ENCODE measurements at places on chromosomes 7 and 10.

GRCh38 chr10:103872137-103872931 lies 17.0 kb upstream of the SH3PXD2A start:
- DNase-seq = no peak

- DNase-seq = peak; percentile 87
Observed at GRCh38 chr10:69780077-69780476, 21.6 kb upstream of the COL13A1 start.

DNA sequence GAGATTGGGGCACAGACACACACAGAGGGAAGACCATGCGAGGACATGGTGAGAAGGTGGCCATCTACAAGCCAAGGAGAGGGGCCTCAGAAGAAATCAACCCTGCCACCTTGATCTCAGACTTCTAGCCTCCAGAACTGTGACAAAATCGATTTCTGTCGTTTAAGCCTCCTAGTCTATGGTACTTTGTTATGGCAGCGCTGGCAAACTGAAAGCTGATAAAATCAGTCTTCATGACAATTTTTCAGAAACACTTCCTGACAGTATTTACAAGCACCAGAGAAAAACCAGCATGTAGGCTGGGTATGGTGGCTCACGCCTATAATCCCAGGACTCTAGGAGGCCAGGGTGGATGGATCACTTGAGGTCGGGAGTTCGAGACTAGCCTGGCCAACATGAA lies 4.2 kb downstream of the PARP12 start:
- no peak for DNase-seq

DNA sequence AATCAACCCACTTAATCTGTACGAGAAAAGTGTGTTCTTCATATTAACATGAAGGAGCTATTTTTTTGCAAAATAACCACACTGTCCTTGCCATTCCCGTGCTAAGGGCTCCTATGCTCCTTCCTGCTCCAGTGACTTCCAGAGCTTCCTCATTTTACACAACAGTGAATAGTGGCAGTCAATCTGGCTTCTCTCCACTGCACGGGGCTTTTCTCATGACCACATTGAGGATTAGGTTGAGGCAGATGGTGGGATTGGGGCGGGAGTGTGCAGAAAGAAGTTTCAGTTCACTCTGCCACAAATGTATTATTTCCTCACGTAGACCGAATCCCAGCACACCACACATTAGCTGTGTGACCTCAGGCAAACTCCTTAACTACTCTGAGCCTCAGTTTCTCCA lies 235.1 kb downstream of the ARHGAP12 start:
- no peak for DNase-seq

- no peak for DNase-seq
Observed at GRCh38 chr7:132504071-132504470, 72.2 kb downstream of the PLXNA4 start.

GRCh38 chr7:152521420-152522337 lies 85.9 kb upstream of the KMT2C start:
- no peak for DNase-seq

DNA sequence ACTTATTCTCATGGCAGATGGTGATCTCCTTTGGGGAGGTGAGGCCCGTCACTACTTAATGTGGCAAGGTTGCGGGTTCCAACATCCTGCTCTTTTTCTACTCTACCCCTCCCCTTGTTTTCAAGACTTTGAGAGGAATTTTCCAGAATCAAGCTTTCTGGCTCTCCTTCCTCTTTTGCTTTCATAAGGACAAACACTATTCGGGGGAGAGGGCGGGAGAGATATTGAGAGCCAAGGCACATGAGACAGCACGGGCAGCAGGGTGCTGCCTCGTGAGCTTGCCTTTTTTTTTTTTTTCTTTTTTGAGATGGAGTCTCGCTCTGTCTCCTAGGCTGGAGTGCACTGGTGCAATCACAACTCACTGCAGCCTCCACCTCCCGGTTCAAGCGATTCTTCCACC lies 6.9 kb upstream of the PFKFB3 start:
- DNase-seq = no peak

DNA sequence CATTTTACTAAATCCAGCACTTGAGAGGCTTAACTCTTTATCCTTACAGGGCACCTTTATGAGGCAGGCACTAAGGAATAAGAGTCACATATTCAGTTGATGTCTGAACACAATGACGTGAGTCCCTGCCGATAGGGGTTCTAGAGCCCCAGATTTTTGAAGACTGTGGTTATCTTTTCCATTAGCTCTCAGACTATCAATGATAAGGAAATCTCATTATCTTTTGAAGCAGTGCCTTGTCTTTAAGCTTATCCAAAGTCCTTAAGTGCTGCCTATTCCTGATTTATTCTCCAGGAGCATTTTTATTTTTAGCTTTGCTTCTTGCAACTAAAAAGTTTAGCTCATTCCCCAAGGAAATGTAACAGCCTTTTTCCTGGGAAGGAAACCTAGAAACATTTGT lies 444.1 kb upstream of the LRRN3 start:
- DNase-seq = no peak

DNA sequence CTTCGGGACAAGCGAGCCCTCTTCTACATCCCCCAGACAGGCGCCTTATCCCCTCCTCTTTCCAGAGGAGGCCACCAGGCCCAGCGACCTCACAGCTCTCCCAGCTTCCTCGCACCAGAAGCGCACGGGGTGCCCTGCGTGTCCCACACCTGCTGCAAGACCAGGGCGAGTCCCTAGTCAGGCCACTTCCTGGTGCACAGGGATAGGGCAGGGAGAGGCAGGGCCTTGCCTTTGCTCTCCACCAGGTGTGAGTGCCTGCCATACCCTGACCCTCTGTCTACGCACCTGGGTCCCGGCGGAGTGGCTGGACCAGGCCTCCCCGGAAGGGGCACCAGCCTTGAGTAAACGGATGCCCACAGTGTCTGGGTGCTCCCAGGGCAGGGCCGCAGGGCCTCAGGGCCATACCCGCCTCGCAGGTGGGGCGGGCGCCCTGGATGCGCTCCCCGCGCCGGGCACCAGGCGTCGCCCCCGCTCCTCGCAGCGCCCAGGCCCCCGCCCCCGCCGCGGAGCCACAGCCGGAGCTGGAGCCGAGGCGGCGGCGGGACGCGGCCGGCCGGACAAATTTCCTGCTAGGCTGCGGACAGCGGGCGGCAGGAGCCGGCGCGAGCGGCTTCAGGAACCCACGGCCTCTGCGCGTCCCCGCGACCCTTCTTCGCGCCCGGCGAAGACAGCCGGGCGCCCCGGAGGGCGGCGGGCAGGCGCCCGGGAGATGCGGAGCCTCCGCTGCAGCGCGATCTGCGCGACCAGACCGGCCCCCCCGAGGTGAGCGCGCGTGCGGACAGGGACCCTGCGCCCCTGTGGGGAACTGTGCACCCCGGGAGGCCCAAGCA lies at the start of gene PTPRE:
PTPRE (plus strand) TSS at position 556 of the 830 bp plus-strand sequence. CDS start 133,779 bp downstream, outside the sequence.
- DNase-seq = no peak

GRCh38 chr10:26214551-26215395 lies 1.8 kb upstream of the GAD2 start:
- DNase-seq = no peak

DNA sequence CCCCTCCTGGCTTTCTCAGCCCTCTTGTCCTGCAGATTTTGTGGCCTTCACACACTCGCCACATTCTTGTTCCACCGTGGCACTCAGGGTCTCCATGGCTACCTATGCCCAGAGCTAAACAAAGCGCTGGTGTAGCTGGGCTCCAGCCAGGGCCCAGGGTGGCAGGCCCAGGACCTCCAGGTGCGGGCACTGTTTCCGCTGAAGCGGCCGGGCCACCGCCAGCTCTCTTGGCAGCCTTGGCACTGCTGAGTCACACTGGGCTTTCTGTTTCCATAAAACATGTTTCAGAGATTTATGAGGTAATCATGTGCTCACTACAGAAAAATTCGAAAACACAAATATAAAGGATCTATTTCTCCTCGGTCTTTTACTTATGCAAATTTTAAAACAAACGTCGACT lies 51.3 kb downstream of the AOC1 start:
- no peak for DNase-seq

GRCh38 chr7:40945788-40946187 lies 757.1 kb downstream of the INHBA start:
- no peak for DNase-seq

DNA sequence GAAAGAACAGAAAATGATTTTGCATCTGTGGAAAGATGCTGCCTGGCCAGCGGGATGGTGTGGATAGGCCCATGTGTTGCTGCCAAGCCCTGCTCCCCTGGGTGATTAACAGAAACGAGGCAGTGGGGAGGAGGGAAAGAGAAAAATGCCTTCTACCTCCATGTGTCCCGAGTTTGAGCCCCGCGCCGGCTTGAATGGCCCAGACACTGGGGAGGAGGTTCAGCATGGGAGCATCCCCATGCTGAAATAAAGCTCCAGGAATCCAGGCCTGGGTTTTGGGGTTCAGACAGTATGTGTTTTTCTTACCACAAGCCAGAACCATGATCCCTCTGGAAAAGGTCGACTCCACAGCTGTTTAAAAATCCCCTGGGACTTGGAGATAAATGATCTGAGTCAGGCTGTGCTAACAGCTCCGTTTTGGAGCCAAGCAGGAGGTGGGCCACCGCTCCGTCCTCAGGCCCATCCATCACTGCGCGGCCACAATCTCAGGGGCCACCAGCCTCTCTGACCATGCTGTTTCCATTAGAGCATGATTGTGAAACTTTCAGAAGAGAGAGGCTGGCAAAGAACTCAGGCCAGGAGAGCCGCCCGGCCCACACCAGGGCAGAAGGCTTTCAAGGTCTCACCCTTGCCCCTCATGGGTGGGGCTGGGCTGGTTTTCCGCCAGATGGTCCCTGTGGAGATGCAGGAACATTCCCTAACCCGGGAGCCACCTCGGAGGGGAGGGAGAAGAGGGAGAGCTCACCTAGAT lies 299.7 kb downstream of the ZEB1 start:
- DNase-seq = no peak

DNA sequence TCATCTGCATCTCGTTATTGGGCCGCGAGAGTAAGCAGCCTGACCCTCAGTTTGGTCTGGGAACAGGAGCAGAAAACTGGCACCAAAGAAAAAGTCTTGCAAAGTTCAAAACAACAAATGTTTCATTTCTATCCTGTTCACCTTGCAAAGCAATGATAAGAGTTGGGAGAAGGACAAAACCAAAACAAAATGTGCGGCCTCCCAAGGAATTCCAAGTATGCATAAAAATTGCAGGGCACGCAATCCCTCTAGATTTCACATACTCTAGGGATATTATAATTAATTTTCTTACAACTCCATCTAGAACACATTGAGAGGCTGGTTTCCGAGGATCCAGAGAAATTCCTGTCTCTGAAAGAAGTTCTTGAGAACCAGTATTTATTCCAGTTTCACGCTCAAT lies 20.1 kb downstream of the CHUK start:
- no peak for DNase-seq

DNA sequence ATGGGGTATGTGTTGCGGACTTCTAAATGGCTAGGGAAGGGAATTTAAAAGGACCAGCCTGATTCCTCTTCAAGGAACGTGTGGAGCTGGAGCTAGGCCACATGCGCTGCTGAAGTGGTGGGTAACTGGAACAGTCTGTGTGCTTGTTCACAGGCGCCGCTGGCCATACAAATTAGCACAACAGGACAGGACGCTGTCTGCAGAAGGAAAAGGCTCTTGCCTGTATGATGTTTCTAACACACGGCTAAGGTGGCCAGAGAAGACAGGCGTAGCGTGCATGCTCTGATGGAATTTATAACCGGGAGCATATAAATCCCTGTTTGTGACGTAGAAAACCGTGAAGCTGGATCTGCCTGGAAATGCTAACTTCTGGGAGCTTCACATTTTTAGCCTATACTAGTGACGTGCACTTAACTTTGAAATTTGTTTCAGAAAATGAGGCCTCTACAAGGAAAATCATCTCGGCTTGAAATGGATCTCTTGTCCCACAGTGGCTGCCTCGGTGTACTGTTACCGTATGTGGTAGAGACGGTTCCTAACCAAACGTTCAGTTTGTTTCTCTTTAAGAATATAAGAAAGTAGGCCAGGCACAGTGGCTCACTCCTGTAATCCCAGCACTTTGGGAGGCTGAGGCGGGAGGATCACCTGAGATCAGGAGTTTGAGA lies 569.4 kb downstream of the PTPRN2 start:
- DNase-seq = no peak

DNA sequence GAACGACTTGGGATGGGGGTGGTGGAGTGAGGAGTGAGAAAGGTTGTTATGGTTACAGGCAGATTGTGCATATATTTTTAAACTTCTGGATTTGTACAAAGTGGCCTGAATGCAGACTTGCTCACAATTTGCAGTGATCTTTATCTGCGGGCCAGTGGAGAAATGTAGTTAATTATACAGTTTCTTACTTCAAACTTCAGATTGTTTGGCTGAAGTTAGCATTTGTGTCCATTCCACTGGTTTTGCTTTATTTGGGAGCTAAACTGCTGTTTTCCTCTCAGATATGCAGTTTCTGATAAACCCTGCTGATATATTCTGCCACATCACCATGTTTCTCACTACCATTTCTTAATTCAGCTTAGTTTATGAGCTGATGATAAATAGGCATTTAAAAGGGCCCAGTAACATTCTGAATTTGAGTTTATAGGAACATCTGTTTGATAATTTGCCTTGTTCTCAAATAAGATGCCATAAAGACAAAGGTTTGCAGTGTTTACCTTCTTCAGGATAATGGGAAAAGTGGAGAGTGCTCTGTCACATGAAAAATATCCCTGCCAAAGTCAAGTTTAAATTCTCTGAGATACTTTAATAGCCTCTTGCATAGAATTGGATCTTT lies 170.1 kb downstream of the ST7 start:
- no peak for DNase-seq

DNA sequence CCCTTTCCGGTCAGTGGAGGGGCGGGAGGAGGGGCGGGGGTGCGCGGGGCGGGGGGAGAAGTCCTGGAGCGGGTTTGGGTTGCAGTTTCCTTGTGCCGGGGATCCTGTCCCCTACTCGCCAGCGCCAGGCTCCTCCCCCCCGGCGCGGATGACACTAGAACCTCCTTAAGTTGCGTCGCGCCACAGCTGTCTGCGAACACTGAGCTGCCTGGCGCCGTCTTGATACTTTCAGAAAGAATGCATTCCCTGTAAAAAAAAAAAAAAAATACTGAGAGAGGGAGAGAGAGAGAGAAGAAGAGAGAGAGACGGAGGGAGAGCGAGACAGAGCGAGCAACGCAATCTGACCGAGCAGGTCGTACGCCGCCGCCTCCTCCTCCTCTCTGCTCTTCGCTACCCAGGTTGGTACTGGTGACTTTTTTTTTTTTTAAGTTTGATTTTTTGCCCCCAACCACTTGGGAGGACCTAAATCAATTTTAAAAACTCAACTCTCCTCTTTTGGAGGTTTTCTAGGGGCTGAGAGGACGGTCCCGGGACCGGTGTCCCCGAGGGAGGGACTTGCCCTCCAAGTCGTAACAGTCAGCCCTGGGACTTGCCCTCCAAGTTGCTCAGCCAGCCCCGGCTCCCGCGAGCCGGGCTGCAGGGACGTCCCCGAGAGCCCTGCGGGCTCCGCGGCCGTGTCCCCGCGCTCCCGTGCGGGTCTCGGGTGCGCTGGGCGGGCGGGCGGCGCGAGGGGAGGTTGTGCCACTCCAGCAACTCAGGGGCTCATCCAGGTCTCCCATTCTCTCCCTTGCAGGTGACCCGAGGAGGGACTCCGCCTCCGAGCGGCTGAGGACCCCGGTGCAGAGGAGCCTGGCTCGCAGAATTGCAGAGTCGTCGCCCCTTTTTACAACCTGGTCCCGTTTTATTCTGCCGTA lies at the start of gene GATA3:
GATA3 (plus strand) TSS at position 195 of the 914 bp plus-strand sequence. CDS start 968 bp downstream, outside the sequence.
- no peak for DNase-seq

GRCh38 chr7:46774515-46774914 lies 807.4 kb downstream of the TNS3 start:
- DNase-seq = no peak

- DNase-seq = no peak
Observed at GRCh38 chr10:91367127-91367531, 43.0 kb upstream of the HECTD2 start.

Measured in NCI-H187 (cell line).